ENCODE measurements at places on chromosomes 16 and 17.
A peak's percentile ranks its signal among the peaks of the same experiment; 100 is the strongest.

DNA sequence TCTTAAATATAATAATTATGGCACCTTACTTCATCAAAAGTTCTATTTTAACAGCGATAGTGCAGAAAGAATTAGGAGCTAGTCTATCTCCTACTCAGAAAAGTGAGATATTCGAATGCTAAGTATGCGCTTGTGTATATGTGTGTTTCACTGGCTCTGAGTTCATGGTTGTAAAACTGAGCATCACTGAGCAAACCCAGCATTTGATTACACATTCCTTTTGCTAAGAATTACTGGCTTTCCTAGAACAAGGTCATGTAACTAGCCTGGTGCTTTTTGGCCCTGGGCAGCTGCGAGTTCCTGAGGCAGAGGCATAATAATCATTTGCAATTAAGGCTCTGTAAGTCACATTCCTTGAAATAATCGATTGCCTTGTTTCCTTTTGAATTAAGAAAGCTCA is 157.2 kb downstream of the SNX29 start:
- DNase-seq: no peak

DNA sequence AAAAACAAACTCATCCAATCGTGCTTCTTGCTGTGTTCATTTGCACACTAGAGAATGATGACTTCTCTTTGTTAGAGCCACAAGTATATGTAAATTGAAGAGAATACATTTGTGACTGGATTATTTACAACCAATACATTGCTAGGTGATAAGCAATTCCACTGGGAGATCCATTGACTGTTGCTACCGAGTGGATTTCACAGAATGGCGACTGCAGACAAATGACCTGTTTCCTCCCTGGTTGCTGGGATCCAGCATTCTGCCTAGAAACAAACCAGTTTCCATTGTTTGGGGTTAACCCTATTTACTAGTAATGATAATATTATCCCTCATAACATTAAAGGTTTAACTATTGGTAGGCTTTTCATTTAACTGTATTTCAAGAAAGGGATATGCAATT is 36.9 kb upstream of the CPHXL start:
- DNase-seq: no peak

DNA sequence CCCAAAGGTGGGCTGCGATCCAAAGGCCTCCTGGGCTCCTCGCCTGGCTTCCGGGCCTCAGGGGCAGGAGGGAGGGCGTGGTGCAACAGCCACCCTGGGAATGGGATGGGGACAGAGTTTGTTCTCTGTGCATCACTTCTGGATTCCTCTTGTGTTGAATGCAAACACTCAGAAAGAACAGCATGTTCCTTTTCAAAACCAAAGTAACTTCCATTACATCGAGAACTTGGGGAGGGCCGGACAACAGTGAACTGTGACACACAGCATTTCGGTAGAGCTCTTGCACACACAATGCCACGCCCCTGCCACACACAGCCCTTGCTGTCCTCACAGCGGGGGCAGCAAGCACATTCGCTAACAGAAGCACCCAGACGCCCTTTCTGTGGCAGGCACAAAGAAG is 36.1 kb upstream of the FASN start:
- DNase-seq: no peak

DNA sequence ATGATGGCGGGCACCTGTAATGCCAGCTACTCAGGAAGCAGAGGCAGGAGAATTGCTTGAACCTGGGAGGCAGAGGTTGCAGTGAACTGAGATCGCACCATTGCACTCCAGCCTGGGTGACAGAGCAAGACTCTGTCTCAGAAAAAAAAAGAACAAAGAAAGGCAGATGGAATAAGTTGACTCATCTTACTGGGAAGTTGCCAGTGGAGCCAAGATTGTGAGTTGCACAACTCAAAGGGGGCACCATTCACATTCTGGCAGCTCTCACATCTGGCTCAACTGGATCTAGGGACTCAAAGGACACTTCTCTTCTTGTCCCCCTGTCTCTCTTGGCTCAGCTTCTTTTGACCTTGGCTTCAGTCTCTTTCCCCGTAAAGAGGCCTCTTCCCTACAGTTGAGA is 53.7 kb upstream of the ETV4 start:
- DNase-seq: peak; percentile 70

GRCh38 chr16:8905168-8905762 is 23.1 kb downstream of the LITAFD start:
- DNase-seq: peak; percentile 25

DNA sequence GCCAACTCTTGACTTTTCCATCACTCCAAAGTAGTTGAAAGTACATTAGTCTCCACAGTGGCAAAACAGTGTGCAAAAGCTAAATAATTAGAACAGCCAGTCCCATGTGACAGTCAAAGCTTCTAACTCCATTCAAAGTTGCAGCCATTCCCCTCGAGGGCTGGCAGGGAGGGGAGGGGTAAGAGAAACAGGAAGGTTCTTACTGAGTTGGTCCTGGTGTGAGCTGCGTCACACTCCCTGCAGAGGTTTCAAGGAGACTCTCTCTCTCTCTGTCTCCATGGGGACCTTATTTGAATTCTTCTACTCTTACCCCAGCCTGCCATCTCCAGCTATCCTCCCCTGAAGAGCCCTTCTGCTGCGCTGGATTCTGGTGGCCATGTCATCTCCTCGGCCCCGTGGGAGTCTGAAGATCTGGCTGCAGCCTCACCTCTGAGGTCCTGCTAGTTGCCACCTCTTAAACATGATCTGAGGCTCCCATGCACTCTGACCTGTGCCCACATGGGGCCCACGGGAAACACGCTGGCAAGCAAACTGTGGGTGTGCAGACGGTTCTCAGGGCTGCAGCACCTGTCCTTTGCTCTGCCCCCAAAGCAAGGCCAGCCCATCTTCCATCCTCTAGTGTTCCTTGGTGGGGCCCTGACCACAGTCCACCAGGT is 23.3 kb upstream of the STH start:
- DNase-seq: no peak

DNA sequence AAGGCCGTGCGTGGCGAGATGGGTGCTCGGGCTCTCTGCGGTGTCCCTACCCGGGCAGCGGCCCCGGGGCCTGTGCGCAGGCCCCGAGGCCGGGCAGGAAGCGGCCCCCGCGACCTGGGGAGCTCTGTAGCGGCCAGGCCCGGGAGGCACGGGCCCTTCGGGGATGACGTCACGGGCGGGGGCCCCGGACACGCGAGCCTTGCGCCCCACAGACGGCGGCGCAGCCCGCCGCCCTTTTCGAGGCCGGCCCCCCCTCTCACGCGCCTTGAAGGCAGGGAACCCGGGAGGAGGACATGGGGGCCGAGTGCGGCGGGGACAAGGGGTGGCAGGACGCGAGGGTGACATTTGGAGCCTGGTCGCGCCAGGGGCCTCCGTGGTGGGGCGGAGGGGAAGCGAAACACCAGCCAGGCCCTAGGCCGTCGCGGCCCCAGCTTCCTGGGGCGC is 1.1 kb downstream of the RAI1 start:
- DNase-seq: peak; percentile 72

- DNase-seq: no peak
Measured at GRCh38 chr16:67843343-67843765, 1.2 kb downstream of the THAP11 start.

GRCh38 chr16:48611329-48612137 is 1.6 kb upstream of the N4BP1 start:
- peak; percentile 80 for DNase-seq

DNA sequence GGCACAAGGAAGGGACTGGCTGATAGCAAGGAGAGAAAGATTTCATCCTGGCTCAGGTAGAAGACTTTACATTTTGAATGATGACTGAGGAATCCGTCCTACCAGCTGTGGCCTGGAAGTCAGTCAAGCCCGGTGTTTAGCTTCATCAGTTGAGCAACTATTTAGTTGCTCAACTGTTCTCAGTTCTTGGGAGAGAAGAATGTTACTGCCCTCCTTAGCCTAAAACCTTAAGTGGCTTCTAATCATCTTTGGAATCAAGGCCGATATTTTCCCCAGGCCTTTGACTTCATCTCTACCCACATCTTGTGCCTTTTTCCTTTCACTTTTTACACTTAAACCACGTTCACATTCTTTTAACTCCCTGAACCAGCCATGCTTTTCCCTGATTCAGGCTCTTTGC is 17.3 kb upstream of the RBL2 start:
- DNase-seq: no peak

Measured in suppressor macrophage treated with lipopolysaccharide for 1 hour (primary cell).